Muscle of arm (tissue), 14 donors: ENCODE measurements at places on chromosomes 2 and 18. TPM values are rescaled to one million over a fixed set of nuclear protein-coding genes. Genes with fewer than 3 reads are reported as not detected.

Gene SPHKAP
- 11.3 TPM for polyA plus RNA-seq

Gene HOXD3
- not detected for polyA plus RNA-seq

Gene RAX
- not detected for polyA plus RNA-seq

Gene CRACDL
- 9.8 TPM for polyA plus RNA-seq

Gene MGAT4A
- 5.1 TPM for polyA plus RNA-seq

- no peak for DNase-seq
Measured at GRCh38 chr2:28580078-28580477, 84.2 kb downstream of the PLB1 start.

- peak; percentile 71 for DNase-seq
Measured at GRCh38 chr18:63936156-63936931, 12.8 kb upstream of the HMSD start.

DNA sequence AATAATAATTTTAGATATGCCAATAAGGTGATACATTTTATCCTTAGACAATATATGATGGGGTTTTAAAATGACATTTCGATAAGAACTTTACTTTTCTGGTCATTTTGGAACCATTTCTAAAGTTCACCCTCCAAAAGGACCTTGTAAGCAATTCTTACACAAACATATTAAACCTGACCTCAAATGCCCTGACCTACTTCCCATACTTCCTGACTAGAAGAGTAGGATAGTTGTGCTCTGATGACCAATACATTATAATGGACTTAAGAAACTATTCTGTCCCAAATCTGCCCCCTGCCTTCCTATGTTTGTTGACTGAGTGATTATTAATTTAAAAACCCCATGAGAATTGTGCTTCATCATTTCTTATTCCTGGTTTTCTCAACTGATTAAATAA is 24.6 kb downstream of the GCA start:
- no peak for DNase-seq

GRCh38 chr18:2903006-2903405 is 56.2 kb downstream of the EMILIN2 start:
- DNase-seq = peak; percentile 92

GRCh38 chr2:198309673-198310280 is 505.4 kb downstream of the PLCL1 start:
- DNase-seq = peak; percentile 54

- DNase-seq = peak; percentile 47
Measured at GRCh38 chr2:10982931-10983701, 71.4 kb downstream of the KCNF1 start.

GRCh38 chr18:79770501-79770815 is 27.3 kb upstream of the KCNG2 start:
- no peak for DNase-seq

DNA sequence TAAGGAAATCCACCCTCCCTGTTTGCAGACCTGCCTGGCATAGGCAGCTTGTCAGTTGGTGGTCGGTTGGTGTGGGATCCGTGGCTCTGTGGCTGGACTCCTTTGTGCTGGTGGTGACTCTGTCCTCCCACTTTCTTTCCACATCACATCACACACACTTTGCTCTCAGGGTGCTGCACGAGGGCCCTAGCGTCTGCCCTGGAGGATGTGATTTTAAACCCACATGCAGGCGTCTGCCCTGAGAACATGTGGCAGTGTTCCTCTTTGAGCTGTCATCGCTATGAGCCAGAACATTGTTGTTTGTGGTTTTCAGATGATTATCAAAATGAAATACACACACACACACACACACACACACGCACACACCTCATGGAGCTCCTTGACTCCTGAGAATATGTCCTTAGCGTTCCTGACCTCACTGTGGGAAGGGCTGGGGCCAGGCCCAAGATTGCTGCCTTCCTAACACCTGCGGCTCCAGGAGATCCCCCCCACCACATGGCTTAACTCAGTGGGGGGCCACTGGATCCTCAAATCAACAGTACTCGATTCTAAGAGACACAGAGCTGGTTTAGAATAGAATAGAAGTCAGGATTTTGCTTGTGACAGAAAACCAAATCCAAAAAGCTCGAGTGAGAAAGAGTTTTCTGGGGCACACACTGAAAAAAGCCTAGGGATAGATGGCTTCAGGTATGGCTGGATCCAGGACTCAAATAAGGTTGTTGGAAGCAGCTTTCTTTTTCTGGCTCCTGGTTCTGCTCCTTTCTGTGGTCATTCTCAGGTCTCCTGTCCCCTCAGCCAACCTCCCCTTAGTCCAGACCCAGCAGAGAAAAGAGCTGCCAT is 54.8 kb downstream of the RTP5 start:
- no peak for DNase-seq

GRCh38 chr2:226130192-226130591 is 669.4 kb downstream of the IRS1 start:
- no peak for DNase-seq
